ENCODE measurements at places on chromosomes 2 and 18.

- DNase-seq, result no peak
Measured at GRCh38 chr2:236768393-236769140, 198.9 kb downstream of the ACKR3 start.

DNA sequence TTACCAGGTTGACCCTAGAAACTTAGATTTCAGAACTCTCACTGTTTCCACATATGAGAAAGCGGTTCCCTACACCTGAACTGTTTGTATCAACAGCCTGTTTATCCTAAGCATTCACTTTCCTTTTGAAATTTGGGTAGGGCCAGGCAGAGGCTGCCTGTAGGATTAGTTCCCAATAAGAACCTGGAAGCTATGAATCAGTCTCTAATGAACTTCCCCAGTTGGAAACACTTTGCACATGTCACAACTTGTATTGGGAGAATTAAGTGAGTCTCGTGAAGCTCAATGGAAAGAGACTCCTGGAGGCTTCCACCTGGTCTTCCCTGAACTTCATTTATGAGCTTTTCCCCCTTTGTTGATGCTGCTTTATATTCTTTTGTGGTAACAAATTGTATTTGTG is 486.6 kb upstream of the HS6ST1 start:
- peak; percentile 80 for DNase-seq

DNA sequence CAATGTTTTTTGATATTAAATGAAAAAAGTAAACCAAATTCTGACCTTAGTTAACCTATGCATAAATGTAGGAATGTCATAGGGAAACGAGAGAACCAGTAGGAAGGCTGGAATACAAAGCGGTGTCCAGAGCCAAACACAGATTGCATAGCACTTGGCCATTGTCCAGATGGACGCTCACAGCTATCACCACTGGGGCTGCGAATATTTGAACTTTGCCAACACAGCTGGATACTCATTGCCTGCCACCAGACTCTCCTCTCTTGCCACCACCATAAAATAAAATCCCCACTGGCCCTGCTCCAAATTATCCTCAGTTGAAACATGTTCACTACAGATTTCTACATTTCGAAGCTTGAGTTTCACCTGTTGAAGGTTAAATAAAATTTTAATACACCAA is 159.3 kb upstream of the GULP1 start:
- no peak for DNase-seq

DNA sequence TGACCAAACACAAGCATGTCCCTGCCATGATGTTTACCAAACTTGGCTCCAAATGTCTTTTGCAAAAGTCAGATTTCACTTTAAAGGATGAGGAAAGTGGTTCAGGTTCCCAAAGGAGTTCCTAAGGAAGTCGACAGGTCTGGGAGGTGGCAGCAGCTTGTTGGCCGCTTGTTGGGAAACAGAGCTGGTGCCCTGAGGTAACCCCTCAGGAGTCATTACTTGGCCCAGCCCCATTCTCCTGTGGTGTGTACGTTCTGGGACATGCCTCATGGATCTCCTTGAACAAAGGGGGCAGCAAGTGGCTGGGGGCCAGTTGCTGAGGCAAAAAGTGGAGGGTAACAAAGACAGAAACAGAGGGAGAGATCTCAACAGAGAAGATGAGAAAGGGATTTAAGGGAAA is 10.9 kb downstream of the TMBIM1 start:
- DNase-seq, result no peak

DNA sequence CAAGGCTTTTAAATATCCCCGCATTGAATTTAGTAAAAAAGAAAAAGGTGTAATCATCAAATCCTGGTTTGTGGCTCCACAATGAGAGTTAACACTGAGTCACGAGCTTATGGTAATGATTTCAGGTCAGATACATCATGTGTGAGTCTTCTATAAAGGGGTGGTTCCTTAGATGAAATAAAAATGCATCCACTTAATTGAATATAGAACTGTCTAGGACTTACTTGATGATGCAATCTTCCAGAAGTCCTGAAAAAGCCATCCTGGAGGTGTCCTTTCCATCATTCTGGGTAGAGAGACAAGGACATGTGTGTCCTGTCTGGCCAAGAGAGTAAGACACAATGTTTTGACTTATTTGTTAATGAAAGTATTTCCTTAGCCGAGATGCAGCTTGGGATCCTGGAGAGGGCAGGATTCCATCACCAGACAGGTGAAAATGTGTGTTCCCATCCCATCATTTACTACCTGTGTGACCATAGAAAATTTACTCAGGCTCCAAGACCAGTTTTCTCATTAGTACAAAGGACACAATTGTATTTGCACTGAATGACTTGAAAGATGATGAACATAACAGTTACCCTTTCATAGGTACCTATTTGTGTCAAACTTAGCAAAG is 1539.8 kb upstream of the PIK3C3 start:
- no peak for DNase-seq

DNA sequence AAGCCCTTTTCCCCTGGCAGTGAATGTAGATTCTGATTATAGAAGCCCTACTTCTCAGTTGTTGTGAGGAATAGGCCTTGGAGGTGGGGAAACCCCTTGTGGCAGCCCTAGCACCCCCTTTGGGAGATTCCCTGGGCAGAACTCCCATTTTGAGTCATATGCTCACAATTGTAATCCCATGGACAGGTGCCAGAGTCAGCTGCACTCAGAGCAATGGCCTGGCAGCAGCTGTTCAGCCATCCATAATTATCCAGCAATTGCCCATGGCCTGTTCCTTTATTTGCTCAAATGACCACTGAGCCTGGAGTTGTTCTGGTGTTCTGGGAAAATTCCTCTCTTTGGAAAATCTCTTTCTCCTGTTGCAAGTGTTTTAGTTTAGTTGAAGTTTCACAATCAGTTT is 71.7 kb downstream of the PTRHD1 start:
- DNase-seq, result no peak

- DNase-seq, result no peak
Measured at GRCh38 chr2:128466776-128467175, 148.1 kb upstream of the HS6ST1 start.

DNA sequence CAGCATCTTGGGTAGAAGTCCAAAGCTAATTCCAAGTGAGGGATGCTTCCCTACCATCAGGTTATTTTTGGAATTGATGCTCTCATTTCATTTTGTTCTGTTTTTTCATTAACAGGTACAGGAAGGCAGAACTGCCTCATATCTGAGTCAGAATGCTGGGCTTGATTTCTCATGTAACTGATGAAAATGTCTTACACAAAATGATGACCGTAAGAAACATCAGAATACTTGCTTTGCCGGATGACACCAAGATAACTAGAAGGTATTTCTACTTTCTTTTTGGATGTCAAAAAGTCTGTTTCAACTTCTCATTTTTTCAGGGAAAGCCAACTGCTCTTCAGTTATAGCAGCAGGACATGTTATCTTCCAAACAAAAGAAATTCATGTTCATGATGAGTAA is 62.6 kb downstream of the ETAA1 start:
- no peak for DNase-seq

- no peak for DNase-seq
Measured at GRCh38 chr2:99737537-99737936, 247.7 kb upstream of the REV1 start.

GRCh38 chr2:43950383-43951008 is 45.3 kb downstream of the LRPPRC start:
- peak; percentile 34 for DNase-seq

DNA sequence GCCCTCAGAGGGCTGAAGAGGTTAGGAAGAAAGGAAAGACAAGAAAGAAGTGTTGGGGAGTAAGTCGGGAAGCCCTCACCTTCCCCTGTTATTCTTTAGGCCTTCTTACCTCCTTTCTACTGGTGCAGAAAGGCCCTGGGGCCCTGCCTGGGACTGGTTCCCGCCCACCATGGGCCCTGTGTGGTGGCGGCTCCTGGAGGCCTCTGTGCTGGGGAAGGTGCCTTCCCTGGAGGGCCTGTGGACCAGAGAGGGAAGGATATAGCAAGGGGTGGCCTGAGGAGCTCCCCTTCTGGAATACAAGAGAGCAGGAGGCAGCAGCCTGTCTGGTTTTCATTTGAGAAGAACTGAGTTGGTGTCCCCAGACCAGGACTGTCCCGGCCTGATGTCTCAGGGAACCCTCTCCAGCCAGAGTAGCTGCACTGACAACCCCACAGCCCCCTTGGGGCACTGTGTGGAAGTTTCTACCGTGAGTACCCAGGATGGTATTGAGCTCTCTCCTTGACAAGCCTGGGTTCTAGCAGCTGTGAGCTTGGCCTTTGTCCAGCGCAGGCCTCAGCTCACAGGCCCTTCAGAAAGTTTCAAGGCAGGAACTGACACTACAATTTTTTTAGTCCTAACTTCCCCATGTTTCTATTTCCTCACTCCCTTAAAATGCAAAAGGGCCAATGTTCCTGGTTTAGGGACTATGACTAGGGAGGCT is 47.1 kb downstream of the EFR3B start:
- DNase-seq, result no peak

DNA sequence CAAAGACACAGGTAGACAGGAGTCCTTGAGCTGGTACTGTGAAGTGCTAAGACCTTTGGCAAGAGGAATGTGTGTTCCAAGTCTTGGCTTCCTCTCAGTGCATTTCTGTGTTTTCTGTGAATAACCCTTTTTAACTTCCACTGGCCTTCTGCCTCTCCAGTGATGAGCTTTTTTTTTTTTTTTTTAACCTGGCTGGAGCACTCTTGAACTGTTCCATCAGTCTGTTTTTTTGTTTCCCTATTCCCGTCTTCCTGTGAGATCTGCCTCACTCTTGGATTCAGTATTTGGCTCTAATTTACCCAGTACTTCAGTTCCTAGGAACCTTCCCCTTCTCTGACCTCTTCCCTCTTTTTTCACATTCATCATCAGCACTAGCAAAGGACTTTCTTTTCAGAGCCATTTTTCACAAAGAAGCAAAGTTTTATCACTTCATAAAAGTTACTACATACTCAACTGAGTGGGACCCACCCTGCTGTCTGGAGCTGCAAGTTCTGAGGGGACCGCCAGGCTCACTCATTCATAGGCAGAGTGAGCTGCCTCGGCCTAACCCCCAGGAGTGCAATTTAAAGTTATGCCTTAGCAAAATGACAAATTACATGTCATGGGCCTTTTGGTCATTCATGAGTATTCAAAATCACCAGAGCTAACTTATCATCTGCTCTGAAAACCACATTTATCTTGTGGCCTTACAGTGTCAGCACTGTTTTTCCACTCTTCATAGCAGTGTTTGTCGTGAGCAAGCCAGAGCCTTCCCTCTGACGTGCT is 126.9 kb upstream of the DAPL1 start:
- DNase-seq, result no peak

DNA sequence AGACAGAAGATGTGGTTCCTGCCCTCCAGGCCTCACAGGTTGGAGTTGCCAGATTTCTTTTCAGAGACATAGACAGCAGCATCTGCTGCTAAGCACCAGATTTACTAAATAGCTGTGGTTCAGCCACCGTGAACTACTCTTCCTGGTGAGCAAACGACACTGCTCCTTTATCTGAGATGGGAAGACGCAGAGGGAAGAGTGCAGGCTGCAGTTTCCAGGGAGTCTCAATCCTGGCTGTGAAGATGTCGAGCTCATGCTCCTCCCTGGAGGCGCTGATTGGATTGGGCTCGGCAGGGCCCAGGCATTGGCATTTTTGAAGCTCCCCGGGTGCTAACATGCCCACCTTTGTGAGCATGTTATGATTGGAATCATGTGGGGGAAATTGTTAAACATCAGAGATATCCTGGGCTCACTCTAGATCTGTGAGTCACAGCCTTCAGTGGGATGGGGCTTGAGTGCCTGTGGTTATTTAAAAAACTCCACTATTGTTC is 314.8 kb downstream of the TSN start:
- DNase-seq, result no peak

- DNase-seq, result no peak
Measured at GRCh38 chr2:108904680-108905079, 84.3 kb downstream of the EDAR start.

- DNase-seq, result peak; percentile 22
Measured at GRCh38 chr2:235514627-235515363, 21.0 kb downstream of the AGAP1 start.

DNA sequence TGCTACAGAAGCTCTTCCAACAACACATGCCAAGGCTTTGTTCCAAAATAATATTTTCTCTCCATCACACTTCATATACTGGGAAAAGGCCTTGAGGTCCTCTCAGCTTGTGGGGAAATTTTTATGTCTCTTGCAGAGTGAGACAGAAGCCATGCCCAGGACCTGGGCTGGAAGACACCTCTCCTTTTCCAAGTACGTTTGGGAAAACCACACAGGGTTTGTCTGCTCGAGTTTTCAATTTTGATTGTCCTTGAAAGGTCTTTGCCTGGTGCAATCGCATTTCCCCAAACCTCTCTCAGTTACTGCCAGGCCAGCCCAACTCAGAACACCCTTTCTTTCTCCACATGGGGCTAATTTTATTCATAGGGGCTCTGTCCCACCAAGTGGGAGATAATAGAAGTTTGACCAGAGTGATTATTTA is 272.2 kb downstream of the OSR1 start:
- DNase-seq, result no peak

GRCh38 chr18:61894751-61895524 is 2.1 kb upstream of the RNF152 start:
- DNase-seq, result no peak

GRCh38 chr2:151670346-151670745 is 63.9 kb downstream of the NEB start:
- no peak for DNase-seq

DNA sequence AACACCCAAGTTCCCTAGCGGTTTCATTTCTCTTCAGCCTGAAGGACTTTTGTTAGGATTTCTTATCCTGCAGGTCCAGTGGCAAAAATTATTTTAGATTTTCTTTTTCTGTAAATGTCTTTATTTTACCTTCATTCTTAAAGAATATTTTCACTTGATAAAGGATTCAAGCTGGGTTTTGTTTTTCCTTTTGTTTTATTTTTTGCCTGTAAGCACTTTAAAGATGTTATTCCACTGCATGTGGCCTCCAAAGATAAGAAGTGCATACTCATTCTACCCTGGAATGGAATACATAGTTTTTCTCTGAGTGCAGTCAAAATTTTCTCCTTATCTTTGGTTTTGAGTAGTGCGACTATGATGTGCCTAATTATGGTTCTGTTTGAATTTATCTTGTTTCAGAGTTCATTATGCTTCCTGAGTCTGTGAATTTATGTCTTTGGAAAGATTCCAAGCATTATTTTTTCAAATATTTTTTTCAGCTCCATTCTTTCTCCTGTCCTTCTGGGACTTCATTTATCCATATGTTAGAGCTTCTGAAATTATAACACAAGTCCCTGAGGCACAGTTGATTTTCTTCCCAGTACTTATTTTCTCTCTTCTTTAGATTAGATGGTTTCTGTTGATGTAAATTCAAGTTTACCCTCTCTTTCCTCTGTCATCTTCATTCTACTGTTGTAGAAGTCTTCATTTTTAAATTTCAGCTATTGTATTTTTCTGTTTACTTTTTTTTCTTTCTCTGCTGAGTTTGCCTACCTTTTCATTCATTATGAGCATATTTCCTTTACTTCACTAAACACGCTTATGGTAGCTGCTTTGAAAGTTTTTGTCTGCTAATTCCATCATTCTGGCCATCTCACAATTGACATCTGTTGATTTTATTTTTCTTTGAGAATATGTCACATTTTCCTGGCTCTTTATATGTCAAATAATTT is 69.6 kb downstream of the MAPRE2 start:
- DNase-seq, result no peak

GRCh38 chr2:179613701-179614100 is 247.7 kb downstream of the ZNF385B start:
- DNase-seq, result no peak
